Right cardiac atrium (tissue), 5 donors: ENCODE measurements at places on chromosomes 1 and 21. TPM values are rescaled to one million over a fixed set of nuclear protein-coding genes. Genes with fewer than 3 reads are reported as not detected.

DNA sequence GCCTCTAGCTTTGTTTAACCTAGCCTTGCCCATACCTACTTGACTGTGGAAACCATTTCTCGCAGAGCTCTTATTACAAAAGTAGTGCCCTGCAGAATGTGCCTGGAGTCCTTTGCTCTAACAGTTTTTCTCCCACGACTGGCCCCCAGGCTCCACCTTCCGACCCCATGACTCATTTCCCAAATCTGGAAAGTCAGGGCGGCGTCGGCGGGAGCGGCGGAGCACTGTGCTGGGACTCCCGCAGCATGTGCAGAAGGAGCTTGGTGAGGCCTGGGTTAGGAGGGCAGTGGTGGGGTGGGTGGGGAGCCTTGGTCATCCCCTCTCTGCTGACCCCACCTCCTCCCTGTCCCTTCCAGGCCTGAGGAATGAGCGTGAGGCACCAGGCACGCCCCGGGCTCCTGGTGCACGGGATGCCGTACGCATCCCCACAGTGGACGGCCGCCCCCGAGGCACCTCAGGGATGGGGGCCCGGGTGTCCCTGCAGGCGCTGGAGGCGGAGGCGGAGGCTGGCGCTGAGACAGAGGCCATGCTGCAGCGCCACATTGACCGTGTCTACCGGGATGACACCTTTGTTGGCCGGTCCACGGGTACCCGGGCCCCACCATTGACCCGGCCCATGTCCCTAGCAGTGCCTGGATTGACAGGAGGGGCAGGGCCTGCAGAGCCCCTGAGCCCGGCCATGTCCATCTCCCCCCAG lies 47.5 kb downstream of the YARS1 start:
- no peak for DNase-seq

- no peak for DNase-seq
Measured at GRCh38 chr1:95122151-95122697, 5.1 kb downstream of the TLCD4 start.

- DNase-seq, result no peak
Measured at GRCh38 chr1:42372796-42373195, 7.8 kb upstream of the RIMKLA start.

- DNase-seq, result no peak
Measured at GRCh38 chr1:3914331-3914851, 14.3 kb upstream of the C1orf174 start.

GRCh38 chr21:45768011-45768739 lies 124.7 kb downstream of the PCBP3 start:
- no peak for DNase-seq

Gene DYNLT5
- total RNA-seq, result 1.0 TPM

GRCh38 chr1:153340356-153340755 lies 8.3 kb downstream of the PGLYRP4 start:
- DNase-seq, result no peak

- no peak for DNase-seq
Measured at GRCh38 chr1:5831600-5832335, 160.5 kb downstream of the NPHP4 start.

Gene VPS13D
- total RNA-seq, result 54.8 TPM

GRCh38 chr1:223513309-223513708 lies 120.1 kb downstream of the CCDC185 start:
- DNase-seq, result no peak

DNA sequence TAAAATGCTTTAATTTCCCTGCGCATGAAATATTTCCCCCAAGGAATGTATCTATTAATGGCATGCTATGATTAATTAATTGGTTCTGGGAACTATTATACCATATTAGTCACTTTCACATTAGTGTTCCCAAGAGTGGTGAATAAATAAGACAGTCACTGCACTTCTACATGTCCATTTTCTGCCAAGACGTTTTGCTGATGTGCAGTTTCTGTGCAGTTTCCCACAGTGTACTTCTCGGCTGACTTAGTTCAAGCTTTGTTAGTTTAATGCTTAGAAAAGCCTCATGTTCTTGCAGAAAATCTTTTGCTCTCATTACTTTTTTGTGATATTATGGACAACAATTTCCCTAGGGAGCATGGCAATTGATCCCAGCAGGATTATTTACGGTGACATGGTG lies 1014.5 kb downstream of the BRINP3 start:
- DNase-seq, result no peak

- no peak for DNase-seq
Measured at GRCh38 chr1:67316180-67316902, 8.7 kb downstream of the IL12RB2 start.

DNA sequence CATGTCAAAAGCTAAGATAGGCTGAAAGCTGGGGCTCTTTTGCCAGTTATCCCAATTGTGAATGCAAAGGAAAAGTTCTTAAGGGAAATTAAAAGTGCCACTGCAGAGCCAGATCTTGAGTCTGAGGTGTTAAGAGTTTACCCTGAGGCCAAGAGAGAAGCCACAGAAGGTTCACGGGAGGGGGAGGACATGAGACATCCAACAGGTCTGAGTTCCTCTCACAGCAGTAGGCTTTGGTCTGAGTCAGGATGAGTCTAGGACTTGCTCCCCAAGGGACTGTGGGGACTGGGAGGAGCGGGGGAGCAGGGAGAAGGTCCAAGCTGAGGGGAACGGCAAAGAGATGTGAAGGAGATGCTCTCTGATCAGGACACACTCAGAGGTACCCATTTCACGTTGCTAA lies 411.2 kb upstream of the CAMK1G start:
- no peak for DNase-seq

Gene TMEM200B
- 3.6 TPM for total RNA-seq

DNA sequence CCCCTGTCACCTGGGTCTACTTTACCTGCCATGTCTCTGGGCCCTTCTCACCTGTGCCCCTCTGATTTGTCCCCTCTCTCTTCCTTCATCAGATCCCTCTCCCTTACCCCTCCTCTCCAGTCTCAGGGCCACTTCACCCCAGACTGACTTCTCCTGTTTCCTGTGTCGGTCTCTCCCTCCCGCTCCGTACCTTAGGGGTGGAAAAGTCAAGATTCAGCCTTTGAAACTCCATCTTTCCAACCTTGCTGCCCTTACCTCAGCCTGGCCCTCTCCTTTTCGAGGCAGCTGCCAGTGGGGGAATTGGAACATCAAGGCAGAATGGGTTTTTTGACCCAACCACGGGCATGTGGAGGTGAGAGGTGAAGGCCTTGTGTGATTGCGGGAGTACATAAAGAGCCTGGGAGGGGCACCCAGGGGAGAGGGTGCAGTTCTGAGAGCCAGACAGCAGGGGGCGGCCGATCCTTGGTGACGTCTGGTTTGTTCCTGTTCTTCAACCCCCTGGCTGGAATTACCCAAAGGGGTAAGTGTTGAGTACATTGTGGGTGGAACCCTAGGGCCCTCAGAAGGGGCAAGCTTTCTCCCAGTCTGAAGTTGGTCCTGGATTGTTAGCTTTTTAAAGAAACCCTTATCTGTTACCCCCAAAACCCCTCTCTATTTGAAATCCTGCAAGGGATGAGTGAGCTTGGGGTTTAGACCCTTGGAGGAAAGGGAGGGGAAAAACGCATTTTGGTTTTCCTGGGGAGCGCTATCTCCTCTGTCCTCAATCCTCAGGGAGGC lies 12.3 kb upstream of the DMBX1 start:
- DNase-seq, result peak; percentile 62

Gene AADACL3
- not detected for total RNA-seq

Gene RCC2
- 16.0 TPM for total RNA-seq

Gene VHLL
- not detected for total RNA-seq

GRCh38 chr21:31236528-31236927 lies 107.5 kb downstream of the TIAM1 start:
- DNase-seq, result no peak

DNA sequence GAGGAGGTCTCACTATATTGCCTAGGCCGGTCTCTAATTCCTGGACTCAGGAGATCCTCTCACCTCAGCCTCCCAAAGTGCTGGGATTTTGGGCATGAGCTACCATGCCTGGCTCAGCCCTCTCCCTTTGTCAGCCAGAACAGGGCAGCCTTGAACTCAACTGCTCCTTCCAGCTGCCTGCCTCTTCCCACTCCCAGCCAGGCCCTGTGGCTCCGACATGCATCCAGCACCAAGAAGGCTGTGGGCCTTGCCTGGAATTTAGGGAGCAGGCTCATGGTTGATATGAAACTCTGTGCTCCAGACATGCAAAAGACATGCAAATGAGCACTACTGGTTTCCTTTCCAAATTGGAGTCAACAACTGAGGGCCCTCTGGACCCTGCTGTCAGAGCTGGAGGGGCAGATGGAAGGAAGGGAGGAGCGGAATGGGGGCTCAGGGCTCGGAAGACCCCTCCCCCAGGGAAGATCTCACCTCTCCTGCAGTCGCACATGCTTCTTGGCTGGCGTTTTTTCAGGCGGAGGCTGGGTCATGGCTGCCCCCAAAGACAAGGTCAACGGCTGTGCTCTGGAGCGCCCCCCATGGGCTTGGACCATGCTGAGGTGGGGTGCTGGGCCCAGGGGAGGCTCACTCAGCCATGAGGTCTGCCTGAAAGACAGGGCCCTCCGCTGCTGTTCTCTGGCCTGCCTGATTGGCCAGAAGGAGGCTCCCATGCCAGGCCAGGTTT lies 1.4 kb downstream of the PTPN7 start:
- peak; percentile 28 for DNase-seq

DNA sequence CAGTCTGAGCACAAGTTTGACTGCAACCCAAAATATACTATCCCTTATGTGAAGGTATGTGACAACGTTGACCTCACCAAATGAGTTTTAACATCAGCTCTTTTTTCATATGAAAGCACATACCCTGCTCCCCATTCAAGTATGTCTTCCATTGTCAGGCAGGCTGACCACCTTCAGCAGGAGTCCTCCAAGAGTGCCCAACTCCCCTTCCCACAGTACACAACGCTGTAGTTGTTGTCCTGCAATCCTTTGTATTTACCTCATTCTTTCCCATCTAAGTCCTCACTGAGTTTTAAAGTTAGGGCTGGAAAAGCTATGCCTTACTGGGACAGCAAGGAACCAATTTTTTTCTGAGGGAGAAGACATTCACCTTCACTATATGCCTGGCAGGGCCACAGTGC lies 14.7 kb downstream of the SFPQ start:
- DNase-seq, result no peak

DNA sequence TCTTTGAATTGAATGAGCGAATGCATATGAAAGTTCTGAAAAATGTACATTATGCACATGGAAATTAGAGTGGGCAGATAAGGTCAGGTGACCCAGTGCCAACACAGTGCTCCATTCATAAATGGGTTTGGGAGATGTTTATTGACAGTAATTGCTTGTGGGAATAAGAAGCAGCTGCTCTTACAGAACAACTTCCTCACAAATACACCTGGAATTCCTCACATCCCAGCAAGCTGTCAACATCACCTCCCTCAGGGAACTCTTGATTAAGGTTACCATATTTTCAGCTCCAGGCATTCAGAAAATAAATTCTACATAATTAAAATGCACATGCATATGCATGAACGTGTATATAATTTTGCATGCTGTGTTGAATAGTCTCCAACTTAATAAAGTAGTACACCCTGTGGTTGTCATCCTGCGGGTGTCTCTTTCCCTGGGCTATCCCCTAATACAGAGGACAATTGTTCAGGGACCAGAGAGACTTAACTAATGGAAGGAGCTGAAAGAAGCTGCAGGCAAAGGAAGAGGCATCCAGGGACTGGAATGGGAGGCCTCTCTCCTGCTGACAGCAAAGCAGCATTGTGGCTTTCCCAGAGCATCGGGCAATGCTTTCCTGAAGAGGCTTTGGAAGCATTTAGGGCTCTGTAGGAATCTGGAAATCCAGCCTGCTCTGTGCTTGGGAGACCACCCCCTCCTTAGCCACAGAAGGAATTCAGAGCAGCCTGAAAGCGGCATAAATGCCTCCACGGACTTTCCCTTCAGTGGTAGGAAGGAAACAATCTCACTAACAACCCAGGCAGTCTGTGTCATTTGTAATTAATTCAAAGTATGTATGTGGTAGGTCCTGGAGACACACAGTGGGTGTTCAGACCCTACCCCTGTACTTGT lies 55.2 kb upstream of the GNG12 start:
- DNase-seq, result no peak

Gene RGSL1
- total RNA-seq, result not detected

- no peak for DNase-seq
Measured at GRCh38 chr21:43976661-43977060, 35.4 kb upstream of the TRAPPC10 start.

GRCh38 chr1:55396381-55396891 lies 181.3 kb upstream of the USP24 start:
- no peak for DNase-seq

Gene HSD11B1
- 1.0 TPM for total RNA-seq

- no peak for DNase-seq
Measured at GRCh38 chr1:17274186-17275170, 25.6 kb downstream of the PADI3 start.

DNA sequence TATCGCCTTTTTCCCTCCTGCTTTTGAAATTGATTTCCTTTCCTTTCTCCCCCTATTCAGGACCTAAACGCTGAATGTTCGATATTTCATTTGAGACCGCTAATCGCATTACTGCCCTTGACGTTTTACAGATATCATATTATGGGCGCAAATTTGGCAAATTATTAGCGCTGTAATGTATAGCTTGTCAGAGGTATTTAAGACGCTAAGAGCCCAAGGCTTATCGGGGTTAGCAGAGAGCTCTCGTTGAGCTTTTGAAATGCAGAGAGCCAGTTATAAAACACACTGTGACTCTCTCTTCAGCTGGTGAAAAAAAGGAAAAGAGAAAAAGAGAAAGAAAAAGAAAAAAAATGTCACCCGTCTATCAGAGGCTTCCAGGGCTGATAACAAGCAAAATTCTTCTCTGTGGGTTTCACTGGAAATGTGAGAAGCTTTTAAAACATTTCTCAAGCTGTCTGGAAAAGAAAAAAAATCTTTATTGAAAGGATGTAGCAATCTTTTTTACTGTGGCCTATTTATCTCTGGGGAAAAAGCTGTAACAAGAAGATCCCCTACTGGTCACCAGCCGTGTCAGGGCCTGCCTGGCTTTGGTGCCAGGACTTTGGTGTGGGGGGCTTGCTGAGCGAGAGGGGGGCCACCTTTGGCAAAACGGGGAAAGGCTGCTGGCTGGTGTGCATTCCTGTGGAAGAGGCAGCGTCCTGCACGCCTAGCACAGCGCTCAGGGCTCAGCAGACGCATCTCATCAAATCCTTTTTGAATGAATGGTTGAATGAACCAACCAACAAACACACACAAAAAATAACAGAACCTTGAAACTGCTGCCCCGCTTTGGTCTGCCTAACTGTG lies 119.8 kb downstream of the RNF220 start:
- DNase-seq, result no peak

DNA sequence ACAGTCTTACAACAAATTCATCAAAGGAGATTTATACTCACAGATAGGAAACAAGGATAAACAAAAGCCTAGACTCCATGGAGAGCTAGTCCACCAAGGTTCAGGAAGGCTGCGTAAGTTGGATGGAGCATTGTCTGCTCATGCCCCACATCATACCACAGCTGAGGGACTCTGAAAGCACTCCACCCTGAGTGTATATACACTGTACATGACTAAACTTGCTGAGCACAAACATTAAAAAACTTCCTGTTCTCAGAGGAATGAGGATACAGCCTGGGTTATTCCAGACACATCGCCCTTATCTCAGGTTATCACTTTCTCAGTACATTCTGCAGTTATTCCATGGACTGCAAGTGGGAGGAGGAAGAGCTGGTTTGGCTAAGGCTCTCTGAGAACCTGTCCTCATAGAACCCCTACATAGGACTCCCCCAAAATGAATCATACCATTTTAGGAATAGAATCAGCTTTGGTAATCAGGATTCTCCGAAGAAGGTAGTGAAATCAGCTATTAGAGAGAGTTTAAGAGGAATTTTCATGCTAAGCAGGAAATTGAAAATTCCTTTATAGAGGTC lies 58.0 kb upstream of the PRMT6 start:
- DNase-seq, result no peak

GRCh38 chr1:191690931-191691330 lies 467.3 kb upstream of the RGS18 start:
- no peak for DNase-seq

- DNase-seq, result no peak
Measured at GRCh38 chr1:208803011-208803811, 559.0 kb upstream of the PLXNA2 start.
